Stimulated activated CD4-positive, alpha-beta T cell treated with anti-CD3 and anti-CD28 coated beads, Interleukin-1b, Interleukin-23, amount 100 ng/mL, for 4 hours (primary cell): ENCODE measurements at places on chromosomes 5 and 9.

GRCh38 chr9:120398286-120398685 is 181.7 kb downstream of the CDK5RAP2 start:
- no peak for DNase-seq

GRCh38 chr5:108251350-108251749 is 130.5 kb downstream of the FBXL17 start:
- DNase-seq = no peak

DNA sequence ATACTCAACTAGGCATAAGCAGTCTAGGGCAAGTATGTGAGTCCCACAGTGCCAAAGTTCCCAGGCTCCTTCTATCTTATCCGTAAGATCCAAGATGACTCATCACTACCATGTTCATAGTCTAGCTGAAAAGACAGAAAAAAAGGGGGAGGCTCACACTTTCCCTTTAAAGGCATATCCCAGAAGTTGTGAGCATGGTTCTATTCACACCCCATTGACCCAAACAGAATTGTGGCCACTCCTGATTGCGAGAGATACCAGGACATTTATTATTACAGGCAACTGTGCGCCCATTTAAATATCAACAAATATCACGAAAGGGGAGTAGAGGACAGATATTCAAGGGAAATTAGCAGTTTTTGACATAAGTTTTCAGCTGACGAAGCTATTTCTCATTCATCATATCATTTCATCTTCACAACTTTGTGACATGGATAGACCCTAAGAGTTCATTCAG is 8.1 kb upstream of the PFDN1 start:
- DNase-seq = no peak

GRCh38 chr9:16012621-16013020 is 459.8 kb downstream of the CCDC171 start:
- DNase-seq = no peak

DNA sequence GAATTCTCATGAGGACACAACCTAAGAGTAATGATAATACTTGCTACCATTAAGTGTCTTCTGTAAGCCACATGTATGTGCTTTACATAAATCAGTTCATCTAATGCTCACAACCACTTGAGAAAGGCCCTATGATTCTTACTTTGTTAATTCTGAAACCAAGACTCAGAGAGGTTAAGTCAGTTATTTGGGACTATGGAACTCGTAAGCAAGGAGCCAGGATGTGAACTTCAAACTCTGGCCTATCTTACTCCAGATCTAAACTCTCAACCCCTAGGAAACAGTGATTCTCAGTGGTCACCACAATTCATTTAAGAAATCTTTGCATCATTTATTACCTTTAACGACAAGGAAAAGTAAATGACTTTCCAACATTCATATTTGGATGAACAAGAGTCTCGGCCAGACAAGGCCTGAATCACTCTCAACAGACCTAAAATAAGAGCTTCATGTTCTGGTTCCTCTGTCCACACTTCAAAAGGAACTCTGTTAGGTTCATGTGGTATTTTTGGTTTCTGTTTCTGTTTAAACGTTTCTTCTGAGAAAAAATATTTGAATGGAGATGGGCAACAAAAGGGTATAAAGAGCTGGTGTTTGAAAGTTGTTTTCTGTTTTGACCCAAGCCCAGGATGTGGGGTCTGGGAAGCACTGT is 104.8 kb downstream of the LPAR1 start:
- no peak for DNase-seq

DNA sequence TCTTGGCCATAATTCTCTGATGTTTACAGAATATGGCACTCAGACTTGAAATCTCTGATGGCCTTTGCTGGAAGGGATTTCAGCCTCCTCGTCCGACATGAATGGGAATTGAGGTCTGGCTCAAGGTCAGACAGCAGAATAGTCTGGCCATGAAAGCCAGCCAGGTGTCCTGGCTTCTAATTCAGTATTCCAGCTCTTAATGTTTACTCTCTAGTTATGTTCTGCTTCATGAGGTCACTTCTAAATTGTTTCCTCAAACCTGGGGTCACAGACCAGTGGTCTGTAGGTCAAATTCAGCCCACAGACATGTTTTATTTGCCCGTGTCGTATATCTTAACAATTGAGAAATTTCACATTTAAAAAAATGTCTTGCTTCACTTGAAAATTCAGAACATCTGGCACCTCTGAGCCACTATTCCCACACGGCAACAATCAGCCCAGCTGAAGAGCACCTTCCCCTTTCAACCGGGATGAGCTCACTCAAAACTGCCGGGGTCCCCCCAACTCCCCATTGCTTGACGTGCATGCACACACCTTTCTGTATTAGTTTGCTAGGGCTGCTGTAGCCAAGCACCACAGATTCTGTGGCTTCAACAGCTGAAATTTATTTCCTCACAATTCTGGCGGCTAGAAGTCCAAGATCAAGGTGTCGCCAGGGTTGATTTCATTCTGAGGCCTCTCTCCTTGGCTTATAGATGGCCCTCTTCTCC is 243.5 kb downstream of the ENC1 start:
- no peak for DNase-seq

GRCh38 chr5:98031496-98031895 is 742.0 kb upstream of the RGMB start:
- no peak for DNase-seq

- no peak for DNase-seq
These were observed 169.0 kb downstream of the TRIM32 start for GRCh38 chr9:116855881-116856662.

DNA sequence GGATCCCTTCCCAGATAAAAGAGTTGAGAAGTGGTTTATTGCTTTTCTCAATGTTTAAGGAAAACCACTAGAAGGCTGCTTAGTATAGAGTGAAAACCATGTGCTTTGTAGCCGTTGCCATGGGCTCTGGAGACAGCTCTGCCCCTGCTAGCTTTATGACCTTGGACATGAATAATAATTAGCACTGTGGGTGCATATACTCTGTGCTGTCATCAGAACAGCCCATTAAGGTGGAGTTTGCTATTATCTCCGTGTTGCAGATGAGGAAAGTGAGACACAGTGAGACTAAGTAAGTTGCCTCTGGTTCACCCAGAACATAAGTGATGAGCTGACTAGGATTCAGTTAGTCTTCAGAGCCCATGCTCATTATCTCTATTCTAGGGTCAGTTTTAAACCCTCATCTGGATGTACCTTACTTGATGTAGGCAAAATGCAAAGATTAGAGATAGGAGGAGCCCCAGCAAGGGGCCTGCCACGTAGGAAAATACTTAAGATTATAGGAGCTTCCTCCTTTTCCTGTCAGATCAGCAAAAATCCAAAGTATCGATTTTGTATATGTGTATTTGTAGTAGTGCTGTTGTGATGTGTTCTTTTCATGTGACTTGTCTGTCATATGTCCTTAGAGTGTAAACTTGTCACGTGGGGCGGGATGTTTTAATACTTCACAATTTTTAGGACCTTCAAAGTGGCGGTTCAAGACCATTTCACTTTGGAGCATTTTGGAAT is 102.5 kb downstream of the TLE4 start:
- DNase-seq = no peak

DNA sequence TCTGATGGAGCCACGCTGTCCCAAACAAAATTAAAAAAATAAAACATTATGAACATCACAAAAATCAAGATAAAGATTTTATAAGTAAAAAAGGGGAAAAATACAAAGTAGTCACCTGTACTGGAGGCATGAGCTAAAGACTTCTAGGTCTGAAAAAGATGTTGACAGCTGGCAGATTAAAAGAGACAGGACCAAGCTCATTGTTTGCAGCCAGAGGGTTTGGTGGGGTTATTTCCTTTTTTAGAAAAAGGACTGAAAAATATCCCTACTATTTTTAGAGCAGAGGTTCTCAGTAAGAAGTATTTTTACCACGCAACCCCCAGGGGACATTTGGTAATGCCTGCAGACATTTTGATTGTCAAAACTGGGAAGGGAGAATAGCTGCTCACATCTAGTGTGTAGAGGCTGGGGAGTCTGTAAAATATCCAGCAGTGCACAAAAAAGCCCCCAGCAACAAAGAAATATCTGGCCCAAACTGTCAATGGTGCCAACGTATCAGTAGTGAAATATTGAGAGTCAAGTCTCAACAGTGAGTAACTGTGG is 353.4 kb downstream of the TLE1 start:
- DNase-seq = no peak

GRCh38 chr5:1657161-1657741 is 133.5 kb upstream of the LPCAT1 start:
- DNase-seq = no peak

GRCh38 chr5:67291066-67291465 is 94.5 kb upstream of the CD180 start:
- no peak for DNase-seq

DNA sequence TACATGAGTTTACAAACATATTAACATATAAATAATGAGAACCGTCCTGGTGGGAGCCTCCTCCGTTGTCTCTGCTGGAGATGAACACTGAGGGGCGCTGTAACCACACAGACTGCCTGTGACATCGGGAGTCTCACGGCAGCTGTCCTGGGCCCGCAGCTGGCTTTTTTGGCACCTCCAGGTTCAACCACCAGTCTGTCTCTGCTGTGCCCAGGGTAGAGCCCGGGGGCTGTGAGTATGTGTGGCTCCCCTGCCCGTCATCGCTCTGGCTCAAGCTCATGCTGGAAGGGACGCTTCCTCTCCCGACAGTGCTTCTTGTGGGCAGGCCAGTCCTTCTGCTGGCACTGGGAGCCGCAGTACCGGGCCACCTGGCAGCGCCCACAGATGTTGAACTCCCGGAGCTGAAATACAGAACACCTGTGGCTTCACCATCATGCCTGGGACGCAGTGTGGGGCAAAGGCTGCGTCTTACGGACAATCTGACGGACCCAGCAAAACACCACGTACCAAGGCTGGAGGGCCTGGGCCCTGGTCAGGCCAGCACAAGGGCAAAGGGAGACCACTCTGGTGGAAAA is 3.6 kb upstream of the DPH7 start:
- DNase-seq = no peak

DNA sequence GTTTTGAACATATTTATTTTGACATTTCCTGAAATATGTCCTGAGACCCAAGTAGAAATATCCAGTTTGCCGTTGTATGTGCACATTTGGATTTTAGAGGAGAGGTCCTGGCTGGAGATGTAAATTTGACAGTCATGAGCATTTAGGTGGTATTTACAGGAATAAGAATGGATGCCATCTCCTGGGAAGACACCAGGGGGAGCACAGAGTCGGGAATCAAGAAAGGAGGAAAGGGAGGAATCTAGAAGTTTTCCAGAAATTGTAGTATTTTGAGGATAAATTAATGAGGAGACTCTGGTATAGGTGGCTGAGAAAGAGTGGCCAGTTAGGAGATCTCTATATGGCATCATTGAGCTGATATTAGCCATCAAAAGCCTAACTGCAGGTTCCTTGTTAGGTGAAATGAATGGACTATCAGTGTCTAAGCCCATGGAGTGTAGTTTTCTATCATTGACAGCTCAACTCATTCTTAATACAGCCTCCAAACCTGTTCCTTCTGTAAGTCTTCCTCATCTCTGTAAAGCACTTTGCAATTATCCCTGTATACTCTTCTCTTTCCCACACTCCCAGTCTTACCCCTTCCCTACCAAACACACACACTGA is 7.2 kb downstream of the GAPT start:
- no peak for DNase-seq

DNA sequence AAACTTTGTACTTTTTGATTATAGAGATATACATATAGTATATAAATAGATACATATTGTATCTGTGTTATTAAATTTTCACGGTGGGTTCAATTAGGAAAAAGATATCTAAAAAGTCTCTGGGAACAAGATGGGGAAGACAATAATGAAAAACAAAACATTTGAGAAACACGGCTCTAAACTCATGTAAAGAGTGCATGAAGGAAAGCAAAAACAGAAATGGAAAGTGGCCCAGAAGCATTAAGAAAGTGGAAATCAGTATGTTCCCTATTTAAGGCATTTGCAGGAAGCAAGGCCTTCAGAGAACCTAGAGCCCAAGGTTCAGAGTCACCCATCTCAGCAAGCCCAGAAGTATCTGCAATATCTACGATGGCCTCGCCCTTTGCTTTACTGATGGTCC is at the start of gene IFNA1:
TSS of gene IFNA1 (plus strand) at position 301 of the 400 bp plus-strand sequence. CDS start at position 370, 69 bp downstream.
- DNase-seq = no peak

- no peak for DNase-seq
These were observed 8.4 kb upstream of the PHYHD1 start for GRCh38 chr9:128912270-128912853.

- DNase-seq = no peak
These were observed 36.5 kb upstream of the RAD23B start for GRCh38 chr9:107246259-107247254.

DNA sequence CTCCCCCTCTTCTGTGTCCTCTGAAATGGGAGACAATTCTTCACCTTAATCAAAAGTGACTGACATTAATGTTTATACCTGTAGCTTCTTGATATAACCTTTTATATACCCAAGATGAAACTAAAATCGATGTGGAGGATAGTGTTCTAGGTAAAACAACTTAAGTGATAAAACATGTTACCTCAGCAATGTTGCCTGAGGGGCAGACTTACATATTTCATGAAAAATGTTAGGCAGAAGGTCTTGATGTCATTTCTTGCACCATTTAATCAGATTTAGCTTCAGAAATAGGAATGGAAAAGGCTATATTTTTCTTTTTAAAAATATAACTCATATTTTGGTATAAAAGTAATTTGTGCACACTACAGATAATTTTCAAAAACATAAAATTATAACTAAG is 22.7 kb upstream of the MACIR start:
- no peak for DNase-seq

- no peak for DNase-seq
These were observed 40.4 kb upstream of the ECM2 start for GRCh38 chr9:92576175-92576574.
